Stimulated activated memory B cell treated with anti-CD40 and anti-IgM and Interleukin-4, amounts not matched to agents 10 μg/mL and 1 μg/mL and 100 μg/mL, for 72 hours (primary cell): ENCODE measurements at places on chromosomes 1 and 21.

- peak; percentile 70 for ATAC-seq
These were observed 45.0 kb upstream of the AIM2 start for GRCh38 chr1:159121526-159121925.

DNA sequence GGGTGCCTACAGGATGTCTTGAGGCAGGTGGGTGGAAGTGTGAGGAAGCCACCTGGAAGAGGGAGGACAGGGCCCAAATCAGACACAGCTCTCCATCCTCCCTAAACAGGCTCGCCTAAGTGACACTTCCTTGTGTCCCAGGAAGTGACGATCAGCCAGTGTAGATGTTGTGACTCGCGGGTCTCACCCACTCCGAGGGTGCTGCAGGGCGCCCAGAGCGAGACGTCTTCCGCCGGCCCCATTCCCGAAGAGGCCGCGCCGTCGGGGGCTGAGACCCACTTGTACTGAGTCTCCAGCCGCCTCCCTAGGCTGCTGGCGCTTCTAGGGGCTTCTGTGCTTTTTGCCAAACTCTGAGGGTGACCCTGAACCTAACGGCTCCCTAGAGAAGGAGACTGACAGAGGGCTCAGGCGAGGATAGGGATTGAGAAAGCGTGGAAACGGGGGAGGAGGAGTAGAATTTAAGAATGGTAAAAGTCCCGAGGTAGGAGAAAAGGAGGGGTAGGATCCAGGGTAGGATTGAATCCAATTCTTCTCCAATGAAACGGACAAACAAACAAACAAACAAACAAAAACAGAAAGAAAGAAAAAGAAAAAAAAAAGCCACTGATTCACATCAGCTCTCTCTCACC lies 543 bp upstream of the MARK1 start:
- peak; percentile 74 for ATAC-seq

DNA sequence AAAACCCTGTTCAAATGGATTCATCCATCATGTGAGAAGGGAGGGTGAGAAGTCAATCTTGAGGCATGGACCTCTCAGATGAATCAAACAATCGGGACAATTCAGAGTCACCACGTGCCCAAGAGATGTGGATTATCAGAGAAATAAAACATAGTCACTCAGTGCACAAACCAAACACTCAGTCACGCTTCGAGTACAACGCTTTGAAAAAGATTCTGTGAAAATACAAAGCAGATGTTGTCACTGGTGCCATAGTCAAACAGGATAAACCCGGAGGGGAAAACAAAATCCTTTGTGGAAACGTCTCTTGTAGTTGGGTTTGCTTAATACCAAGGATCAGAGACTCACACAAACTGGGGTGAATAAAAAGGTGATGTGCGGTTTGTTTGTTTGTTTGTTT lies 188.4 kb downstream of the RRAGC start:
- no peak for ATAC-seq

DNA sequence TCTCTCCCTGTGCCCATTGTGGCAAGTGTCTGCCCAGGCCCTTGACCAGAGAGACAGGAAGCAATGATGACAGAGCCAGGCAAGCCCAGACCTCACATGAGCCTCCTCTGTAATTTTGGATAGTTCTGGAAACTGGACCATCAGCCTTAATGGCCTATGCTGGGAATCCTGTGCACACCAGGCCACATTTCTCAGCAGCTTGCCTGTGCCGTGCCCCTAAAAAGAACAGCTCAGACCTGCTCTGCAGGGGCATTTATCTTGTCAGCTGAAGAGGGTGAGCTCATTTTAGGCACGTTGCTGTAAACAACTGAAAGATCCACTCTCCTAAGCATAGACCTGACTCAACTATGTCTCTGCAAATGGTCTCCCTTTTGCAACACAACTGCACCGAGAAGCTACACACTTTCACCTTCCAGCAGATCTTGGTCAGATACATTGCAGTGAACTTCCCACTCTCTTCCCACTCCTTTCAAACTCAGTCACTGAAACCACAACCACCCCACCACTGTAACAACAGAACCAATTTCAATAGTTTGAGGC lies 53.5 kb upstream of the BACH1 start:
- ATAC-seq = peak; percentile 76

DNA sequence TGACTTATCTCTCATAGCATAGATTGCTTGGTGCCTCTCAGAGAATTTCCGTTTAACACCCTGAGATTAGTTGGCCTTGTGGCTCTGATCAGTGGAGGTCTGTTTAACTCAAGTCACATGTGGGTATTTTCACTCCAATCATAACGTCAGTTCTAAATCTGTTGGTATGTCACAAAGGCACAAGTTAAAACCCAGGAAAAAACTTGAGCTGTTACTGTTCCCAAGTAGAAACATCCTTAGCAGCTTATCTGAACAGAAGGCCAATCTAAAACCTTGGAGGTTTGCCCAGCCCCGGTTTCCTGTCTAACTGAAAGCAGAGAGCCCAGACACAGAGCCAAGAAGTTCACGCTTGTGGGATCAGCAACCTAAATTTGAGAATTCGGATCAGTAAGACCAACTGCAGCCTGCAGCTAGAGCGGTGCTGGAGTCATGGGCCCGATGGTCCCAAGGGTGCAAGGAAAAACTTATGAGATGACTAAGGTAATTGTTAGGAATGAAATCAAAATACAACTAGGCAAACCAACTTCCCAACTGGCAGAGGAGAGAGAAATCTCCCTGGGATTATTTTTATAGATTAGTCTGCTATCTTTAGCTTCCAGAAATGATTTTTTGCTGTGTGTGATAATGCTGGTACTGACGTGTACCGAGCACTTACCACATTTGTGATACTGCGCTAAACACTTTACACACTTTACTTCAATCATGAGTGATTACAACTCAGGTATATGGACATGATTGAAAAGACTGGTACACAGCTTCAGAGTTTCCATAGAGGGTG lies 90.2 kb upstream of the C1orf21 start:
- no peak for ATAC-seq

GRCh38 chr1:18128298-18128697 lies 20.7 kb downstream of the IGSF21 start:
- no peak for ATAC-seq

- ATAC-seq = no peak
These were observed 22.2 kb downstream of the THEMIS2 start for GRCh38 chr1:27894521-27894920.

DNA sequence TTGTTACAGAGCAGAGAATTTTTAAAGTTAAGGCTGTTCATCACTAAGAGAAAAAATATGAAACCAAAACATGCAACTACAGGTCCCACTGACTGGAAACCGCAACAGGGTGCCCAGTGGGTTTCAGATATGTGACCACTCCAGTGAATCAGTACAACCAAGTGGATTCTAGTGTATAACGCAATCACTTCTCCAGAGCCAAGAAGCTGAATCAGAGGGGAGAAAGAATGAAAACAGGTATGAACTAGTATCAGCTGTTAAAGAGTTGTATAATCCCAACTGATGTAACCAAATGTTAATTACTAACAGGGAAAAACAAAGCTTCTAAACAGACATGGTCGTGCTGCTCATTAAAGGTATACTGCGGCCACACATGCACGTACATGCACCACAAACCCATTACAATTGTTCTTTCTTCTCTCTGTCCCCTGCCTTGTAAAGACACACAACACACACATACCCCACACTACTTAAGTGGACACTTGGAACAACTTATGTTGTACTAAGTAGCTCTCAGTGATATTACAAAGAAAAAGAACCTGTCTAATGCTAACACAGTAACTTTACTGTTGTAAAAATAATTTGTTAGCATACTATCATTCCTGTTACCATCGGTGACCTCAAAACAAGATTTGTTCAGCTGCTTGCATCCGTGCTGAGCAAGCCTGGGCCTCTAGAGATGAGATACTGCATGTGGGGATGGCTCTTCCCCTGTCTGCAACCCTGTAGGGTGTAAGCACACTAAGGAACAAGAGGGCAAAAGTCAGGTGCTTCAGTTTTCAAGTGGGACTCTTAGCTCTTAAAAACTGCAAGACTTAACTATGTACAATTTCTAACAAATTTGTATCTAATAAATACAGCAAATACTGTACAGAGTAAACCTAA lies 74.2 kb downstream of the PTPN14 start:
- no peak for ATAC-seq

- ATAC-seq = no peak
These were observed 51.8 kb downstream of the POU2F1 start for GRCh38 chr1:167272369-167272957.

- ATAC-seq = peak; percentile 91
These were observed 15.8 kb downstream of the TCP10L start for GRCh38 chr21:32569261-32570230.

DNA sequence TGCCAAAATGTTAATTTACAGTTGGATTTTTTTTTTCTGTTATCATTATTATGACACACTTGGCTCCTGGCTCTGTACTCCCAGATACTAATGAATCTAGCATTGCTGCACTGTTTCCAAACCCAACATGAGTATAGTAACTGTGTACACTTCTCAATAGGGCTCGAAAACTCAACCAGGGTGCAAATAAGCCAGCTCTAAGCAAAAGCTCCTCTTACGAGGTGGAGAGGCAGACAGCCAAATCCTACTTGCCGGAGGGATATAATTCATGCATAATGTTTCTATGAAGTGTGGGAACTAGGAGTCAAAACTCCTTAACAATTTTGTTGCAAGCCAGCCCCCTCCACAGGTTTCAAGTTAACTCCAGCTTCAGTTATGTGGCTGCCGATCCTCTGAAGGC lies 510.4 kb upstream of the ZP4 start:
- ATAC-seq = no peak

- peak; percentile 49 for ATAC-seq
These were observed 35.8 kb downstream of the PLEKHA6 start for GRCh38 chr1:204323887-204324286.

- ATAC-seq = no peak
These were observed at the start of gene OR10Z1 for GRCh38 chr1:158604968-158605367. Gene OR10Z1 (plus strand): TSS chr1:158605268. CDS start chr1:158606439, 1,171 bp downstream.

GRCh38 chr1:226633541-226634165 lies 85.1 kb downstream of the STUM start:
- peak; percentile 46 for ATAC-seq

- ATAC-seq = no peak
These were observed 37.8 kb downstream of the KCNK1 start for GRCh38 chr1:233651563-233652233.

DNA sequence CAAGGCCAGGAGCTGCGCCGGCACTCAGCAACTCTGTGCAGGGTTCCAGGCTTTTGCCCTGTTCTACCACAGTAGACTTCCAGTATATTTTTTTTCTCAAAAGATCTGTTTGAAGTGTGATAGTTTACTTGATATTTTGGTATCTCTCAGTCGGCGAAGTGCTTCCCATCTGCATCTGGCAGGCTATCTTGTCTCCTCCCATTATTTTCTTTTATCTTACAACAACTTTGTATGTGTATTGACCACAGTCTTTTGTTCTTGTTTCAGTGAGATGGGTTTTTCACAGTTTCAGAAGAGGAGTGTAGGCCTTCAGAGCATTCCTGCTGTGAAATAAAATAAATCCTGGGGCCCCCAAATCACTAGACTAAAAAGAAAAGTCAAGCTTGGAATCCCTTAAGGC lies 292.9 kb downstream of the PTGER3 start:
- ATAC-seq = no peak

GRCh38 chr1:113168946-113169345 lies 95.9 kb downstream of the LRIG2 start:
- ATAC-seq = no peak
